ENCODE measurements at places on chromosomes 13 and 19.

- no peak for DNase-seq
These were observed 84.2 kb downstream of the LRCH1 start for GRCh38 chr13:46637213-46637612.

DNA sequence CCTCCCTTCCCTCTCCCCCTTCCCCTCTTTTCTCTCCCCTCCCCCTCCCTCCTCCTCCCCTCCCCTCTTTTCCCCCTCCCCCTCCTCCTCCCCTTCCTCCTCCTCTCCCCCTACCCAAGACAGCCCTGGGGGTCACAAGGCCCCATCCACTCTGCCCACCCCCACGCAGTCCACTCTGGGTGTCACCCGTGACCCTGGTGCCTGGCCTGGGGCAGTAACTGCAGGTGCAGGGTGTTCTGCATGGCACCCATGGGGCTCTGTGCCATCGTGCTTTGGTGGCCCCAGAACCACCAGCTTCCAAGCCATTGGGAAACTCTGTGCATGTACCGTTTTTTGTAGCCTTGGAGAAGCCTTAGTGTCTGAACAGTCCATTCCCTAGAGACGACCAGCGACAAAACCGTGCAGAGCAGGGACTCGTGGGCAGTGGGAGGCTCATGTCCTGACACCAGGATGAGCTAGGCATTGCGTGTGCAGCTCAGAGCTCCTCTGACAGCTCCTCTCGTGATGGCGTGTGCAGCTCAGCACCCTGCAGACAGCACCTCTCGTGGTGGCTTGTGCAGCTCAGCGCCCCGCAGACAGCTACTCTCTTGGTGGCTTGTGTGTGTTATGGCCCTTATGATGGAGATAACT, 43.7 kb upstream of the F7 start:
- no peak for DNase-seq

- DNase-seq, result no peak
These were observed 30.7 kb downstream of the MIPEP start for GRCh38 chr13:23858546-23858945.

- DNase-seq, result no peak
These were observed 26.6 kb downstream of the COL4A1 start for GRCh38 chr13:110280231-110280813.

- no peak for DNase-seq
These were observed 191.2 kb downstream of the USP12 start for GRCh38 chr13:26980099-26981031.

DNA sequence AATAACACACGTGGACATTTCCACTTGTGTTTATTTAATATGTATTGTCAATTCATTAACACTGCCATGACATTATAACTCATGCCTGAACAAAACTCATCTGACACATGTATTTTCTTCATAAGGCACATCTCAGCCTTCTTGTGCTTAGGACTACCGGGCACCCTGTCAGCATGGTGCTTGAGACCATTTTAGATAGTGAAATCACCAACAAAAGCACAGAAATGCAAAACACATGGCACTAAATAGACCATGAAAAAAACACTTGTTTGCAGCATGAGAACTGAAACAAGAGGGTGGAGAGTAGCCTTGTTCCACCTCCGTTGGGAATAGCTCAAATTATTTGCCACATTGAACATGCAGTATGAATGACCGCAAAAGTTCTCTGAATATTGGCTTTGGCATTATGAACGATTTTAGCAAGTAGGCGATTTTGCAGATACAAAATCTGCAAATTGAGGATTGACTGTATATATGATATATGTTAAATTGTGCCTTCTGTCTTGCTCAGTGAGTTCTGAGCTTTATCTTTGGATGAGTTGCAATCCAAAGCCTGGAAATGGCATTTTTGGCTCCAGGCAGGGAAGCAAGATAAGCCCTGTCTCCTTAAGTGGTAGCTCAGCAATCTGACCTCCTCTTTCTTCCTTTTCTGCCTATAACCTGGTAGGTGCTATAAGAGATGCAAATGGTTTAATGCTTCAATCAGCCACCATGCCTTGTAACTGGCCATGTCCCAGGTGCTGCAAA, 328.2 kb downstream of the HS6ST3 start:
- no peak for DNase-seq
